ENCODE measurements at places on chromosomes 11 and 22.

GRCh38 chr11:60761436-60762190 is 4.9 kb downstream of the MS4A15 start:
- DNase-seq: peak; percentile 55

DNA sequence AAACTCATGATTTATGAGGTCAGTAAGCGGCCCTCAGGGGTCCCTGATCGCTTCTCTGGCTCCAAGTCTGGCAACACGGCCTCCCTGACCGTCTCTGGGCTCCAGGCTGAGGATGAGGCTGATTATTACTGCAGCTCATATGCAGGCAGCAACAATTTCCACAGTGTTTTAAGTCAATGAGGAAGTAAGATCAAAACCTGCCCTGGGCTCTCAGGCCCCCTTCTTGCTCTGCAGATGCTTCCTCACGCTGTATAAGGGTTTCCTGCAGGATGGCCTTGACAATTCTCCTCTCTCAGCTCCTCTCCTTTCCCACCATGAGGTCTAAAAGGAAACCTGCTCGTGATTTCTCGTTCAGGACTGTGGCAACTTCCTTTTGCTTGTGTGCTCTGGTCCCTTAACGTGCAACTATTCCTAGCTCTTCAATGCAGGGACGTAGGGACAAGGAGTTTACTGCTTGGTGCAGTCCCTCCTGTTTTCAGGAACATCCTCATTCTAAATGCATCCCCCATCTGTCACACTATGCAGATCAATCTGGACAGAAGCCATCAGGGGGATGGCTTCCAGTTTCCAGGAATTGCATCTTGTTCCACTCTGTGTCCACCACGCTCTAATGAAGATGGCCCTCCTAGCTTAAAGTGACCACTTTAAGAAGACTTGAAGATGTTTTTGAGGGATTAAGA is 64.3 kb upstream of the IGLL5 start:
- DNase-seq: no peak

DNA sequence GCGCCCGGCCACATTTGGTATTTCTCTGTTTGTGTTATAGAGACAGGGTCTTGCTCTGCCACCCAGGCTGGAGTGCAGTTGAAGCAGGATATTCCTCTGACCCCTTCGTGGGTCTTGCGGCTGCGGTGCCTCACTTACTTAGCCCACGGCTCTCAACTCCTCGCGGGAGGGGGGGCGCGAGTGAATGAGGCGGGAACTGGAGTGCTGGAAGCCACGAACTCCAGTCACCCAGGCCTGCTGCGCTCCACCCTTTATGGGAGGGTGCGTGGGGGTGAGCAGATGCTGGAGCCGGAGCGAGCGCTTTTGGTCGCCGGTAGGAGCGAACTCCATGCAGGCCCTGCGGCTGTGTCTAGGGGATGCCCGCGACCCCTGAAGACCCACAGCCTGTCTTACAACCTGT is 1.8 kb downstream of the C11orf54 start:
- no peak for DNase-seq

DNA sequence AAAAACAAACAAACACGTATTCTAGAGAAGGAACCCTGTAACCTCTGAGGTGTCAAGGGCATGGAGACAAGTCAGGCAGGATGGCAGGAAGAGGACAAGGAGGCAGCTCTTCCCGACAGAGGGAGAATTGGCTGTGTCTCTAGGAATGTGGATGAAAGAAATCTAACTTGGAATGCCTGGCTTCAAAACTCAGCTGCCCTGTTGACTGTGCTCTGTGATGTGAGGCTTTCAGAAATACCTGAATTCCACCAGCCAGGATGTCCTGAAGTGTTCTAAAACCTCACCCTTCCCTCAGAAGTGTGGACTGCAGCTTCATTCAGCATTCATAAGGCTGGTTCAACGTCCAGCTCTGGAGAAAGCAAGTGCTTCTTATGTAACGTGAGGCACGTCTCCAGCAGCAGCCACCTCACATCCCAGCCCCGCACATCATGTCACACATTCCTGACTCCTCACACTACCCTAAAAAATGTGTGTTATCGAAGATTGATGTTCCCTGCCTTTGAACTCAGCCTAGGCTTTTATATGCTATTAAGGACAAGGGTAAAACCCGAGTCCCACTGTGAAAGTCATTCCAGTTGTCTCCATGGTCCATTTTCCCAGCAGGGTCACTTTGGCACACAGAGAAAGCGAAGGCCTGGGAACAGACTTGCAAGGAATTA is 398.9 kb downstream of the ETS1 start:
- DNase-seq: no peak

DNA sequence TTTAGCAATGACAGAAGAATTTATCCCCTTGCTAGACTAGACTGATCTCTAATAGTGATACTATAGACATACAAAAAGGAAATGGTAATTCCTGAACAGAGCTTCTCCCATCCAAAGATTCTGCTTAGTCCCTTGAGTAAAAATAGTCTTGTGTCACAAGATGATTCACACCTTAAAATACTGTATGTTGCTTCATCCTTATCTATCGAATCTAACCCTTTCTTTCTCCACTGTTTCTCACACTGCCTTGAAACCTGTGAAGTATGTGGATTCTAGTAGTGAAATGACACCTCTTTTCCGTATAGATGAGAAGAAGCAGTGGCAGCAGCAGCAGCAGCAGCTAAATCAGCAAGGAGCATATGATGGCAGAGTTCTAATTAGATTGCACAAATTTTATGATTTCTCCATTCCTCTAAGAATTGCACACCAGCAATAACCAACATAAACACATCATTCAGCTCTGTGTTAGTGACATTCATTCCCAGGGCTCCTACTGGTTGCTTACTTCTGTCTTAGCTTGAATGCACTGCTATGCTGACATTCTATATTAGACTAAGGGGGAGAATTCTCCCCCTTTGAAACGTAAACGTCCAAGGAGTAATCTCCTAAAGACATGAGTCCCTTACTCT is 14.6 kb downstream of the KCNA4 start:
- no peak for DNase-seq

DNA sequence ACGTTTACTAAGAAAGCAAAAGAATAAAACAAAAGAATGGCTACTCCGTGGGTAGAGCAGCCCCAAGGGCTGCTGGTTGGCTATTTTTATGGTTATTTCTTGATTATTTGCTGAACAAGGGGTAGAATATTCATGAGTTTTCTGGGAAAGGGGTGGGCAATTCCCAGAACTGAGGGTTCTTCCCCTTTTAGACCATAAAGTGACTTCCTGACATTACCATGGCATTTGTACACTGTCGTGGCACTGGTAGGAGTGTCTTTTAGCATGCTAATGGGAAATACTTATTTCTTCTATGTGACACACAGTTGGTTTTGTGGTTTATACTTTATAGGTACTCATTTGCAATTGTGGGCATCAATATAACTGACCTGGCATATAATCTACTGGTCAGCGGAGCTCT is 56.3 kb downstream of the SLN start:
- DNase-seq: no peak

DNA sequence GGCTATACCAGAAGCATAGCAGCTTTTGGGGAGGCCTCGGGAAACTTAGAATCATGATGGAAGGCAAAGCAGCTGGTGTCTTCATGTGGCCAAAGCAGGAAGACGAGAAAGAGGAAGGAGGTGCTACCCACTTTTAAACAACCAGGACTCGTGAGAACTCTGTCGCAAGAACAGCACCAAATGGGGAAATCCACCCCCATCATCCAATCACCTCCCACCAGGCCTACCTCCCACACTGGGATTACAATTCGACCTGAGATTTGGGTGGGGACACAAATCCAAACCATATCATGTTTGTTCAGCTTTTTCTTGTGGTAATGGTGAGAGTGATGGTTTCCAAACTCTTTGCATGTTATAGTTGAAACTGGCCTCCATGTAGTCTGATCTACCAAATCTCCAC is 32.5 kb upstream of the OR10D3 start:
- no peak for DNase-seq

DNA sequence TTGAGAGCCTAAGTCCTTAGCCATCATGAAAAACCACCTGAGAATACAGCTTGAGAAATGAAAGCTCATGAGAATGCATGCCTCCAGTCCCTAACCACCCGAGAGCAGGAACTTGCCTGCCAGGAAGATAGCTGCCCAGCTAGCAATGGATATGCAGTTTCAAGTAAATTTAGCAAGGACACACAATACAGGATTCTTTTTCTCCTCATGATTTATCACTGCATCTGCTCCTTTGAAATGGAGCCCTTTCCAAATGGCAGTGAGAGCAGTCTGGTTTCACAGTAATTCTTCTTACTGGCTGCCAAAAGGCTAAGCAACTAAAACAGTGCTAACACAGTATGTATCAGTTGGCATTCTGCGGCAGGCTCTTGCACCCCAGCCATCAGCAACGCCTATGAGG is 109.9 kb downstream of the MICAL3 start:
- no peak for DNase-seq

- DNase-seq: no peak
Measured at GRCh38 chr22:19811211-19811621, 43.5 kb downstream of the GNB1L start.

DNA sequence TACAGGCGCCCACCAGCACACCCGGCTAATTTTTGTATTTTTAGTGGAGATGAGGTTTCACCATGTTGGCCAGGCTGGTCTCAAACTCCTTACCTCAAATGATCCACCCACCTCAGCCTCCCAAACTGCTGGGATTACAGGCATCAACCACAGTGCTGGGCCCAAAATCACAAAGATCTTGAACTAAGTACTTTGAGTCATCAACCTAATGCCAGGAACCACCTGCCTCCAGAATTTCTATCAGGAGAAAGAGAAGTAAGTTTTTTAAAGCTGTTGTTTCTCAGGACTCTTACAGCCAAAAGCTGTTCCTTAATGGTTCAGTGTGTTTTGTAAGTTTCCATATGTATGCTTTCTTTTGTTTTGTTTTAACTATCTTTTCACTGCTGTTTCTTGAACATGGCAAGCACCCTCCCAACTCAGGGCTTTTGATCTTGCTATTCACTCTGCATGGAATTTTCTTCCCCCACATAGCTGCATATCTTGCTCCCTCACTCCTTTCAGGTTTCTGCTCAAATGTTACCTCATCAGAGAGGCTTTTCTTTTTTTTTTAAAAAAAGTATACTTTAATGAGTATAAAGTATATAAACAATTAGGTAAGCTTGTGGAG is 6.0 kb upstream of the PAK1 start:
- DNase-seq: no peak

- DNase-seq: no peak
Measured at GRCh38 chr11:107538821-107539220, 26.7 kb downstream of the ALKBH8 start.

DNA sequence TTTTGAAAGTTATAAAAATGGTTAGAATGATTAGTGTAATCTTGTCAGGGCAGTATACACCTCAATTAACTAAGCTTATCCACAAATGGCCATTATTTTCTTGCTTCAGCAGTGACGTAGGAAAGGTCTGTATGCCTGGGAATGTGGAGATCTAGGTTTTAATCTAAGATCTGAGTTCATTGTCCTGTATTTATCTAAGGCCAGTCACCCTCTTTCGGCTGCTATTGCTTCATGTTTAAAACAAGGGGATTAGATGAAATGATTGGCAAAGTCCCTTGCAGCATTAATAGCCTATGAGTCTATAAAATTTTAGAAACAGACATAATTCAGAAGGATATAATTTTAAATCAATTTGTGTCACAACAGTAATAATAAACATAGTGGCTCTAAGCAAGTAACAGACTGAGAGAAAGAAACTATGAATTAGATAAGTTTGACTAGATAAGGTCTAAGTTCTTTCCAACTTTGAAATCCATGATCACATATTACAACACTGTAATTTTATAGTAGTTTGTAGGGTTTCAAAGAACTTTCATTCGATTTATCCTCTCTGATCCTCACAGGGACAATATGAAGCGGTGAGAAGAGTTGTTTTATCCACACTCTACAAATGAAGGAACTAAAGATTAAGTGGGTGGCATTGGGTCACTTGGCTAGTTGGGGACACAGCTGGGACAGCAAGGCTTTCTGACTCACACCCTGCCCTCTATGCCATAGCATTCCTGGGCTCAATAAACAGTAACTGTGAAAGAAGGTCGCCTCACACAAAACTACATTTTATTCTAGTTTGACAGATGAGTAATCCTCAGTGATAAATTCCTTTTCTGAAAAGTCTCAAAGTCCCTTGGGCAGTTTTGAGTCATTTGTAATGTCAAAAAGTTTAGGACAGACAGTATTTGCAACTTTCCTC is 60.6 kb upstream of the RDX start:
- DNase-seq: no peak

DNA sequence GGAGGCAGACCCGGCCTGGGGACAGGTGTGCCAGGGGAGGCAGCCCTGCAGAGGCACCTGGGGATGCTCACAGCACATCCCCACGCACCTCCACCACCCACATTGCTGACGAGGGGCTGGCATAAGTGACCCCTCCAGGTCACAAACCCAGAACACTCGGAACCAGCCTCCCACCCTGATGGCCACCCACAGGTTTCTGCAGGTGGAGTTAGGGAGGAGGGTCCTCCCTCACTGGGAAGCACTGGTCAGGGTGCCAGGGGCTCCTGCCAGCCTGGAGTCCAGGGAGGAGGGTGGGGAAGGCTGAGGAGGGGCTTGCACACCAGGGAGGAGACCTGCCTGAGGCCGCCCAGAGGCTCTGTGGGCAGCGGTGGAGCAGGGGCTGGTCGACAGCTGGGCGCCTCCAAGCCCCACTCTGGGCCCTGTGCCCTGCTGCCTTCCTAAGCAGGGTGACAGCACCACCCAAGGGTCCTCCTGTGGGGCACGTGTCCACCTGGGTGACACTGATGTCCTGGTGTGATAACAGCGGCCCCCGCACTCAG is 51.0 kb upstream of the CARS1 start:
- no peak for DNase-seq

DNA sequence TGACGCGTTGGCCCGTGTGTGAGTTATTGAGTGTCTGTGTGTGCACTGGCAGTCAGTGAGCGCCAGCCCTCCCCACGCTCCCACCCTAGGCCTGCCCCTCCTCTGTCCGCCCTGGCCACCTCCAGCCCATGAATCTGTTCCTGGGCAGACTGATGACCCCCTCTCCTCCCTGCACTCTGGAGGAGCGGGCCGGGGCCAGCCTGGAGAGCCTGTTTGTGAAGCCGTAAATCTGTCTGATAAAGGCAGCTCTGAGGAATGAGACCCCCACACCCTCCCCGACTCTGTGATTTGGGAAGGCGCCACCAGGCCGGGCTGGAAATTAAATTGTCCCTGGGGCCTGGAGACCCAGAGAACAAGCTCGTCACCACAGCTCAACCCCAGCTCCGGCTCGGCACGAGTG is 8.6 kb downstream of the TSSC4 start:
- DNase-seq: no peak

DNA sequence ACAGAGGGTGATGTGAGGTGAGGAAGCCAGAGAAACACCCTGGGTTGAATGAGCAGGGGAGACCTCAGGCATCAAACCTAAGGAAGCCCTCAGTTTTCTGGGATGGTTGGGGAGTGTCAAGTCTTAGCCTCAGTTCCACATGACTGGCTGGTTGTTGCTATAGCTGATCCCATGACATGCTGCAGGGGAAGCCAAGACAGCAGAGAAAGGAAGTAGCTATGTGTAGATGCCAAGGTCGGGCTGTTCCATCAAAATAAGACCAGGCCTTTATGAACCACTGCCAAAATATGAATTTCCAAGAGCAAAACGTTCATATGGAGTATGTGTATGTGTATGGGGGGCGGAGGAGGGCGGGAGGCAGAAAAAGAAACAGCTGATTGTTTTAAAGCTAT is 11.6 kb downstream of the CD59 start:
- no peak for DNase-seq
